Left lung (tissue), 14 donors: ENCODE measurements at places on chromosomes 6 and 20. TPM values are rescaled to one million over a fixed set of nuclear protein-coding genes. Genes with fewer than 3 reads are reported as not detected.

DNA sequence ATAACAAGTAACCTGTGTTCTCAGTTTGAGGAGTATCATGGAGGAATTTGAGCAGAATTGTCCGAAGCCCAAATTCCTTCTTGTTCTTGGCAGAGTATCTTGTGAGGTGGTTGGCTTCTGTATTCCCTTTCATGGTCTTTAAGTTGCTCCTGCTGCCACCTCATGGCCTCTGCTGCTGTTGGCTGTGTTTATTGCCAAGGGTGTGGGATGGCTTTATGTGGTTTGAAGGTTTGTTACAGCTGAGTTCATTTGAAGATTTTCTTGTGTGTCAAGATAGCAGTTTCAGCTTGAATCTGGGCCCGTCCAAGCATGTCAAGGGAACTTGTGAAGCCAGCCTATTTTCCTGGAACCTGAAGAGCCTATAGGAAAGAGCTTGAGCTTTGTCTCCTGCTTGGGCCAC is 20.2 kb upstream of the TTK start:
- DNase-seq: no peak

- DNase-seq: no peak
Observed at GRCh38 chr6:152948150-152948768, 34.6 kb downstream of the FBXO5 start.

- DNase-seq: no peak
Observed at GRCh38 chr20:8153281-8153908, 21.3 kb downstream of the PLCB1 start.

DNA sequence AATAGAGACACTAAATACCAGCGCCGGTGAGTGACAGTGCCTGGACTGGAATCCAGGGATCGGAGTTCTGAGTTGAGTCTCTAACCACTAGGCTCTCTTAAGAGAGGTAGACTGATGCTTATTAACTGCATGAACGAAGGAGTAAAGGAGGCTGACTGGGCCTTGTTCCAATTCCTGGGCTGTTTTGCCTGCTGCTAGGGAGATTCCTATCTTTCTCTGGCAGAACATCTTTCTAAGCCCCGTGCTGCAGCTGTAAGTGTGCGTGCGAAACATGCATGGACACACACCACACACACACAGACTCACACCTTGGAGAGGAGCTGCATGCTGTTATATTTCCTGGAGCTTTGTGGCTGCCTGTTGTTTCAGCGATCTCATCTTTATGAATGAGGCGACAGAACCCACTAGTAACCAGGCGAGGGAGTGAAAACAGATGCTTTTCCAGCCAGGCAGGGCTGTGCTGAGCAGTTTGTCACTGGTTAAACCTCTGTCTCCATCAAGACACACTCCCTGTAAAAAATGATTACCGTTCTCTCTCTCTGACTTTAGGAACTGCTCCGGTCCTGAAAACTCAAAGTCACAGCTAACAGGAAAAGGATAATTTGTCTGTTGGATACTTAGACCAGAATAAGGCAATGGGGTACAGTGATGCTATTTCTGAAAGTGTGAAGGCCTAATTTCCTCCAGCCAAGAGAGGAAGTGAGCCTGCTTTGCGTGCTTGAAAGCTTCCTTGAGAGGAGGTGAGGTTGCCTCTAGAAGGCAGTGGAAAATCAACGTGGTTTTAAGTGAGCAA is 157.4 kb upstream of the ZNF217 start:
- DNase-seq: no peak

GRCh38 chr6:1105833-1106400 is 206.0 kb upstream of the FOXQ1 start:
- no peak for DNase-seq

GRCh38 chr20:53925651-53926401 is 144.6 kb downstream of the BCAS1 start:
- DNase-seq: no peak

GRCh38 chr6:105483492-105483891 is 80.6 kb upstream of the PREP start:
- DNase-seq: no peak

Gene LCA5
- 19.3 TPM for polyA plus RNA-seq

Gene CTAGE9
- polyA plus RNA-seq: not detected

Gene ITCH
- polyA plus RNA-seq: 37.7 TPM
